ENCODE measurements at places on chromosomes 11 and 22. TPM values are rescaled to one million over a fixed set of nuclear protein-coding genes. Genes with fewer than 3 reads are reported as not detected.

Gene PRG3
- not detected for total RNA-seq

Gene GDPD4
- not detected for total RNA-seq

Gene MYBPC3
- total RNA-seq = not detected

DNA sequence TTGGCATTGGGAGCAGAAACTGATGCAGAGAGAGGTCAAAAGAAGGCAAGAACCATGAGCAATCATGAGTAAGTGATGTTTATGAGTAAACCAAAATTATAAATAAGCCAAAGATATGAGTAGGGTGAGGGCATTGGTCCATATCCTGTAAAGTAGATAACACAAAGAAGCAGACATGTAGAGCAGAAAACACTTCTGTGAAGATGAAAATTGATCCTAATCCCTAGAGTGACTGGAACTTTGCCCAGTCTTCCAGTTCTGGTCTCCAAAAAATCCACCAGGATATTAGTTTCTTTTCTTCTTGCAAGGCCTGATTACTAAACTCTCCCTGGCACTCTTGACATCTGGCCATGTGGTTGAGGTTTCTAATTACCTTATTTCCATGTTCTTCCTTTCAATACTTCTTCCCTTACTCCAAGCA lies 13.7 kb upstream of the DRD2 start:
- no peaks in the 10 kb centered on the region for H3K36me3 ChIP-seq
- H3K27ac ChIP-seq = no peak overlapping the region
- DNase-seq = no peak

GRCh38 chr11:76885390-76886097 lies 24.8 kb downstream of the ACER3 start:
- DNase-seq = no peak
- no peaks in the 10 kb centered on the region for H3K27me3 ChIP-seq
- H3K4me1 ChIP-seq = no peaks in the 10 kb centered on the region
- no peak overlapping the region for H3K27ac ChIP-seq
- no peaks in the 10 kb centered on the region for H3K36me3 ChIP-seq

DNA sequence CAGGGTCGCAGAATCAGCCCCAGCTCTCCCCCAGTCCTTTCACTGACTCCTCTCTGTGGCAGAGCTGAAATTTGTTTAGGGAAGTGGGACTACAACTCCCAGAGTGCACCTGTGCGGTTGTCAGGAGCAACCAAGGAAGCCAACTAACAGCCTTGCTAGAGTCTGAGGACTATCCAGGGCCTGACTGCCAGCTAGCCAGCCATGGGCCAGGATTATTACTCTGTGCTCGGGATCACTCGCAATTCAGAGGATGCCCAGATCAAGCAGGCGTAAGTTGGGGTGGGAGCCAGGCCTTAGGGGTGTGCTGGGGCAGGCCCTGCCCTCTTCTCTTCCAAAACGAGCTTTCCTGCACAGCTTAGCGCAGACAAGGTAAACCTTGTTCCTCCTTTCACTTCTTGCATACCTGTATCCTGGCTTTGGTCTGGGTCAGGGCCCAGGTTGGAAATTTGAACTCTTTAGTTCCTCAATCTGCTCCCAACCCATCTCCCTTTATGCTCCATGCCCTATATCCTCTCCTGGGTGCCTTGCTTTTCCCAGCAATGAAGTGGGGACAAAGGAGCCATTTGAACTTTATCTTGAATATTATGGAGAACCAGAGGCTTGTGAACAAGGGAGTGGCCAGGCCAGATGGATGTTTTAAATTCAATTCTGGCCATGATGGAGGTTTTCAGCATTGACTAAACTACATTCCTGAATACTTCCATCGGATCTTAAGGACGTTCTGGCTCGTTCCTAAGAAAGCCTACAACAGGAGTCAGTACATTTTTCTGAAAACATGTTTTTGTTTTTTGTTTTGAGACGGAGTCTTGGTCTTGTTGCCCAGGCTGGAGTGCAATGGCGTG lies at the start of gene DNAJB13:
Gene DNAJB13, plus strand, starts transcription at position 158 of the 842 bp plus-strand sequence. Its CDS starts 44 bp downstream, at position 202.
- no peak within 1 kb of the TSS for H3K4me3 ChIP-seq
- peak; percentile 17 for DNase-seq
- no peak within 1 kb of the TSS for H3K27ac ChIP-seq
- H3K27me3 ChIP-seq = no peaks in the 10 kb centered on the region
- H3K4me1 ChIP-seq = no peaks in the 10 kb centered on the region

DNA sequence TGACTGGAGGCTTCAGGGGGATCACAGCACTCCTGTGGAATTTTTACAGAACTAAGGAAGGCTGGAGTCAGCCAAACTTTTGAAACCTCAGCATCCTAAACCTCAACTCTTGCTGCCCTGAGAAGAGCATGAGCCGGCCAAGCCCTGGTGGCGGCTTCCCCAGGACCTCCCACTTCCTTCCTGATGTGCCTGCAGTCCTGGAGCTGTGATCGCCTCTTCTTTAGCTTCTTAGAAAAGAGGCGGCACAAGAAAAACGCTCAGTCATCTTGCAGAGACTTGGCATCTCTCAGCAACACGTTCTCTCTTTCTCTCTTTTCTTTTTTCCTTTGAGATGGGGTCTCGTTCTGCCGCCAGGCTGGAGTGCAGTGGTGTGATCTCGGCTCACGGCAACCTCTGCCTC lies 40.4 kb upstream of the AMPD3 start:
- no peaks in the 10 kb centered on the region for H3K27me3 ChIP-seq
- DNase-seq = no peak
- no peak overlapping the region for H3K27ac ChIP-seq
- H3K36me3 ChIP-seq = no peaks in the 10 kb centered on the region

DNA sequence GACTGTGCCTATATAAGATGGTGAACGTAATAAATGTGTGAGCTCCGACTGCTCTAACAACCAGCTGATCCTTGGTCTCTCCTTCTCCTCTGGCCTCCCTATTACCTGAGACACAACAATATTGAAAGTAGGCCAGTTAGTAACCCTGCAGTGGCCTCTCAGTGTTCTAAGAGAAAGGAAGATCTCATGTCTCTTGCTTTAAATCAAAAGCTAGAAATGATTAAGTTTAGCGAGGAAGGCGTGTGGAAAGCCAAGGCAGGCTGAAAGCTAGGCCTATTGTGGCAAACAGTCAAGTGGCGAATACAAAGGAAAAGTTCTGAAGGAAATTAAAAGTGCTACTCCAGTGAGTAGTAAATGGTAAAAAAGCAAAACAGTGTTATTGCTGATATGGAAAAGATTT lies 39.5 kb downstream of the HIPK3 start:
- no peaks in the 10 kb centered on the region for H3K4me1 ChIP-seq
- H3K4me3 ChIP-seq = no peak overlapping the region
- H3K36me3 ChIP-seq = no peaks in the 10 kb centered on the region
- H3K27me3 ChIP-seq = no peaks in the 10 kb centered on the region
- no peak overlapping the region for H3K27ac ChIP-seq
- no peak for DNase-seq

DNA sequence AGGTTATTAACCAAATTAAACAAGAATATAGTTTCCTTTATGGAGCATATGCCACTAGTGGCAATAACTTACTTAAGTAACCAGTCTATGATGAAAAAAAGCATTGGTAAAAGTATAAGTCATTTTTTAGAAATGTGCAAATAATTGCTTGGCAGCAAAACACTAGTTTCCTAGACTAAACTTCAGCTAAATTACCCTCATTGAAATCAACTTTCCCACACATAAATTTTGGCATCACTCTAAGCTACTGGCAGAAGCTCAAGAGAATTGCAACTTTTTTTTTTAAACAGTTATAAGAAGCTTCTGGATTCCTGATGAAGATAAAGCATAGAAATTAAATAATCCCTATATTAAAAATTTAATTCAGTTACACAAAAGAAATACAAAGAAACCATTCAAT lies 12.5 kb downstream of the CCDC34 start:
- no peaks in the 10 kb centered on the region for H3K27me3 ChIP-seq
- no peak overlapping the region for H3K4me3 ChIP-seq
- no peak for DNase-seq
- H3K27ac ChIP-seq = no peak overlapping the region

GRCh38 chr11:131581046-131581445 lies 210.6 kb downstream of the NTM start:
- H3K4me3 ChIP-seq = no peak overlapping the region
- H3K36me3 ChIP-seq = no peaks in the 10 kb centered on the region
- DNase-seq = no peak
- H3K27ac ChIP-seq = no peak overlapping the region
- H3K27me3 ChIP-seq = no peaks in the 10 kb centered on the region

DNA sequence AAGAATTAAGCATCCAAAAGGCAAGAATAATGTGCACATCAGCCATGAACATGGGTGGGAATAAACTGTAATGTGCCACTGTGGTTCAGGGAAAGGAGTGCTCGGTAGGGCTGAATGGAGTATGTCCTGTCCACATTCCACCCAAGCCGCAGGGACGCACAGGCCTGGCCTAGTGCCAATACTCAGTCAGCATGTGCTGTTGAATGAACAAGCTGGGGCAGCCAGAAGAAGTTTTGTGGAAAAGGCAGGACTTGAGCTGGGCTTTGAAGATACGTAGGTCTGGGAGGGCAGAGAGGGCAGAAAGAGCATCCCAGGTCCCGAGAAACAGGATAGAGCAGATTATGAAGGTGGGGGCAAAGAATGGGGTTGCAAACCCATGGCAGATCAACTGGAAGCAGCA lies 60.0 kb upstream of the PLET1 start:
- no peaks in the 10 kb centered on the region for H3K27me3 ChIP-seq
- no peaks in the 10 kb centered on the region for H3K36me3 ChIP-seq
- no peak overlapping the region for H3K27ac ChIP-seq
- no peak overlapping the region for H3K4me3 ChIP-seq
- peak; percentile 31 for DNase-seq
- H3K4me1 ChIP-seq = no peaks in the 10 kb centered on the region

DNA sequence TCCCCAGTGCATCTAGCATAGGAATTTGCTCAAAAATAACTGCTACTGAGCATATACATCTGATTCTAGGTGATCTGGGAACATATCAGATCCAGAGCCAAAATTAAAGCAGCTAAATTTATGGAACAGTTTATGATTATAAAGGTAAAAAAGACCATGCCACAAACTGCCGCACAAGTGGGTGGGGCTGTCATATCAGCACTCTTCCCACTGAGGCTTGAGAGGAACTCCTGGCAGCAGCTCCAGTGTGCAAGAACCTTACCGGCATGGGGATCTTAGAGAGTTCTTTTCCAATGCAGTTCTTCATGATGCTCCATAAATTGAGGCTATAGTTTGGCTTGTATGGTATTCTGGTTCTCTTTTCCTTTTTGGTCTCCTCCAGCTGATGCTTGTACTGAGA lies 15.3 kb downstream of the OSBP start:
- DNase-seq = no peak
- no peak overlapping the region for H3K27ac ChIP-seq
- H3K4me1 ChIP-seq = peaks cover 23% of the 10 kb centered on the region
- H3K27me3 ChIP-seq = no peaks in the 10 kb centered on the region

- no peaks in the 10 kb centered on the region for H3K36me3 ChIP-seq
- H3K4me1 ChIP-seq = no peaks in the 10 kb centered on the region
- H3K27ac ChIP-seq = no peak overlapping the region
These were observed 573.7 kb upstream of the ANO3 start for GRCh38 chr11:25758145-25758661.

- H3K27ac ChIP-seq = no peak overlapping the region
- H3K27me3 ChIP-seq = no peaks in the 10 kb centered on the region
- no peak overlapping the region for H3K4me3 ChIP-seq
- H3K36me3 ChIP-seq = peaks cover 66% of the 10 kb centered on the region
- peaks cover 6% of the 10 kb centered on the region for H3K4me1 ChIP-seq
These were observed 5.0 kb upstream of the PYGM start for GRCh38 chr11:64764753-64765152.

GRCh38 chr22:27566602-27567001 lies 235.0 kb downstream of the MN1 start:
- H3K4me3 ChIP-seq = no peak overlapping the region
- no peak for DNase-seq
- no peak overlapping the region for H3K27ac ChIP-seq
- H3K27me3 ChIP-seq = no peaks in the 10 kb centered on the region
- H3K4me1 ChIP-seq = no peaks in the 10 kb centered on the region
- H3K36me3 ChIP-seq = no peaks in the 10 kb centered on the region

DNA sequence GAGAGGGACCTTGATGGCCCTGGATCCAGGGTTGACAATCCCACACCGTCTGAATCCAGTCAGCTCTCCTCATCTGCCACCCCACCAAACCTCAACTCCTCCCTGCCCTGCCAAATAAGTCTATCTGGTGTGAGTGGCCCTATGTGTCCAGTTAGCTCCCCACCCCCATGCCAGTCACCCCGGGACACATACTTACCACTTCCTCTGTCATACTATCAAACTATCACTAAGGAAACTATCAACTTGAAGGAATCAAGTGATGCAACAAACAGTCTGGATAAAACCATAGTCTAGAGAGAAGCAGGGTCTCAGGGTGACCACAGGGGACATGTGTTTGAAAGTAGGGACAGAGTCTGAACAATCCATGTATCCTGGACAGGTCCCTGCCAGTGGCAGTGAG lies 13.2 kb upstream of the CSF2RB start:
- H3K4me3 ChIP-seq = no peak overlapping the region
- no peak overlapping the region for H3K27ac ChIP-seq
- H3K4me1 ChIP-seq = no peaks in the 10 kb centered on the region
- H3K27me3 ChIP-seq = no peaks in the 10 kb centered on the region

DNA sequence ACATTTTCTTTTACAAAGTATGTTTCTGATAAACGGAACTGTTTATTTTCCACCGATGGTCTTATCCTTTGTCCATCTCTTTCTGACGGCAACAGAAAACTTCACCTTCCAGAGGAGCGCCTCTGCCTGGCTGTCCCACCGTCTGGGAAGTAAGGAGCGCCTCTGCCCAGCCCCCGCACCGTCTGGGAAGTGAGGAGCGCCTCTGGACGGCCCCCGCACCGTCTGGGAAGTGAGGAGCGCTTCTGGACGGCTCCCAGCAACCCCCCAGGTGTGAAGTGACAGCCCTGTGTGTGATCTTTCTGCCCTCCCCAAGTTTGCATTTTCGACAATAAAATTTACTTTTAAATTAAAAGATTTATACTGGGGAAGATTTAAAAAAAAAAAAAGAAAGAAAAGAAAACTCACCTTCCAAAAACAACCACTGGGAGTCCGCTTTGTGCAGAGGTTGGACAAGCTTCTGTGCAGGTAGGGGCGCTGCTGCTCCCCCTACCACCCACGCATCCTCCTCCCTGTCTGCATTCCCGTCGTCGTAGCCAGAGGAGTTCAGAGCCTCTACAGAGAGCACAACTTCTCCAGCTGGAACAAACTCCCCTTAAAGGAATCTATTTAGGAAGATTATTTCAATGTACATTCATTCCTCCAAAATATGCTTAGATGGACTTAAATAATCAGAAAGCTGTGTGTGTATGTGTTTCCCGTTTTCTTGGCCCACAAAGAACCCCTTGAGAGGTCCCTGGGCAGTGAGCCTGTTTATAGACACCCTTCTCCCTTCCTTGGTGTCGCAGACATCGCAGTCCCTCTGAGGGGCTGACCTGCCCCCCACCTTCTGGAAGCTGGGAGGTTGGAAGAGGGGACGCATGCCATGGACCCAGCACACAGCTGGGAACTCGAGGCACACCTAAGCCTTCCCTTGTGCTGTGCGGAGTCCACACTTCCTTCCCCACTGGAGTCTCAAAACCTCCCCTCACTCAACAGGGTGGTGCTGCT lies 849 bp upstream of the APOBEC3B start:
- DNase-seq = peak; percentile 66
- H3K36me3 ChIP-seq = no peaks in the 10 kb centered on the region
- H3K27me3 ChIP-seq = no peaks in the 10 kb centered on the region
- peak overlapping the region; percentile 90 for H3K27ac ChIP-seq
- peaks cover 19% of the 10 kb centered on the region for H3K4me1 ChIP-seq
- no peak overlapping the region for H3K4me3 ChIP-seq

GRCh38 chr11:33135216-33135615 lies 26.1 kb downstream of the CSTF3 start:
- no peak overlapping the region for H3K27ac ChIP-seq
- no peaks in the 10 kb centered on the region for H3K36me3 ChIP-seq
- H3K27me3 ChIP-seq = no peaks in the 10 kb centered on the region
- no peaks in the 10 kb centered on the region for H3K4me1 ChIP-seq
- no peak for DNase-seq

GRCh38 chr11:104120493-104121137 lies 43.3 kb downstream of the PDGFD start:
- no peaks in the 10 kb centered on the region for H3K36me3 ChIP-seq
- H3K4me1 ChIP-seq = peaks cover 36% of the 10 kb centered on the region
- H3K27me3 ChIP-seq = no peaks in the 10 kb centered on the region
- H3K27ac ChIP-seq = no peak overlapping the region
- H3K4me3 ChIP-seq = no peak overlapping the region

All from pancreas (tissue), 10 donors.